ENCODE measurements at places on chromosomes 12 and 14.
A peak's percentile ranks its signal among the peaks of the same experiment; 100 is the strongest.

GRCh38 chr14:61575551-61576150 is 119.7 kb upstream of the HIF1A start:
- DNase-seq, result no peak

GRCh38 chr12:8493084-8493483 is 20.2 kb upstream of the CLEC4D start:
- DNase-seq, result no peak

DNA sequence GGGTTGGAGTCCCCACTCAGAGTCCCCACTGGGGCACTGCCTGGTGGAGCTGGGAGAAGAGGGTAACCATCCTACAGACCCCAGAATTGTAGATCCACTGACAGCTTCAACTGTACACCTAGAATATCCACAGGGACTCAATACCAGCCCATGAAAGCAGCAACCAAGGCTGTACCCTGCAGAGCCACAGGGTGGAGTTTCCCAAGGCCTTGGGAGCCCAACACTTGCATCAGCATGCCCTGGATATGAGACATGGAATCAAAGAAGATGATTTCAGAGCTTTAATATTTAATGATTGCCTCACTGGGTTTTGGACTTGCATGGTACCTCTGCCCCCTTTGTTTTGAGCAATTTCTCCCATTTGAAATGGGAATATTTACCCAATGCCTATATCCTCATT is 80.4 kb downstream of the RASSF9 start:
- no peak for DNase-seq

GRCh38 chr12:26668230-26668629 is 164.8 kb downstream of the ITPR2 start:
- DNase-seq, result no peak

- no peak for DNase-seq
Measured at GRCh38 chr12:84124211-84124610, 788.4 kb downstream of the SLC6A15 start.

DNA sequence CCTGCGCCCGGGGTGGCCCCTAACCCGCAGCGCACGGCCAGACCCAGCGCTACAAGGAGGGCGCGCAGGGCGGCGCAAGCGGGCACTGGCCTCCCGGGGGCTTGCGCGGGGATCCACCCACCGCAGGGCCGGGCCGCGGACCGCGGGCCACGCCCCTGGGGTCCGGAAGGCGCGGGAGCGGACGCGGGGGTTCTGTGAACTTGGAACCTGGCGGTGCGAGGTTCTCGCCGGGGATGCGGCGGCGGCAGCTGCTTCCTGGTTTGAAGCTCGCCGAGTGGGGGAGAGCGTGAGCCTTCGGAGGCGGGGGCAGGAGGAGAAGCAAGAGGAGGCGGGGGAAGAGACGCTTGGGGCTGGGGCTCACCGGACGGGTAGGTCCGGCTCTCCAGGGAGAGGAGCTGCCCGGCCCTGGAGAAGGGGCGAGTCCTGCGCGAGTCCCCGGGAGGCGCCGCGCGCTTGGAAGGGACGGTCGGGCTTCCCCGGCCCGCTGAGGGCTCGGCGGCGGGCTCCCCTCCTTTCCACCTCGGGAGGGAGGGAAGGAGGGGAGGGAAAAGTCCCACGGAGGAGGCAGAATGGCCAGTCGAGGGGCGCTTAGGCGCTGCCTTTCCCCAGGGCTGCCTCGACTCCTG is at the start of gene PRKCH:
Gene PRKCH (plus strand): TSS at position 195 of the 626 bp plus-strand sequence. CDS start 523 bp downstream, outside the sequence.
- peak; percentile 64 for DNase-seq

GRCh38 chr12:14545144-14546124 is 22.2 kb downstream of the PLBD1 start:
- no peak for DNase-seq

DNA sequence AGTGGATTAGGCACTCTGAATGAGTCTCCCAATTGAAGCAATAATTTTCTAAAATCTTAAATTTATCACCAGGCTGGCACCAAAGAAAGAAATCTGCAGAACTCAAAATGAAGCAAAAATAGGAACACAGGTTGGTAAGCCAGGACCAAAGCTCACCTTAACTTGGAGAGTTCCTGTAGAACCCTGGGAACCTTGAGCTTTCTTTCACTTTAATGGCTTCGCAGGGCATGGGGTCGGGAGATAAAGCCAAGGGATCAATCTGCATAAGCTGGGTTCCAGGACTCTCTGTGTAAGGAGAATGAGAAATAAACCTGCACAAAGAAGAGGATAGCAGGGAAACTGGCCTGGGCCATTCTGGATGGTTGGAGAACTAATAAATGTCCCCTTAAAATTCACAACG is 8.3 kb upstream of the VDR start:
- no peak for DNase-seq

GRCh38 chr14:21923820-21924219 is 250.2 kb upstream of the OR4E1 start:
- DNase-seq, result no peak

GRCh38 chr14:66601932-66602578 is 94.1 kb downstream of the GPHN start:
- DNase-seq, result no peak

DNA sequence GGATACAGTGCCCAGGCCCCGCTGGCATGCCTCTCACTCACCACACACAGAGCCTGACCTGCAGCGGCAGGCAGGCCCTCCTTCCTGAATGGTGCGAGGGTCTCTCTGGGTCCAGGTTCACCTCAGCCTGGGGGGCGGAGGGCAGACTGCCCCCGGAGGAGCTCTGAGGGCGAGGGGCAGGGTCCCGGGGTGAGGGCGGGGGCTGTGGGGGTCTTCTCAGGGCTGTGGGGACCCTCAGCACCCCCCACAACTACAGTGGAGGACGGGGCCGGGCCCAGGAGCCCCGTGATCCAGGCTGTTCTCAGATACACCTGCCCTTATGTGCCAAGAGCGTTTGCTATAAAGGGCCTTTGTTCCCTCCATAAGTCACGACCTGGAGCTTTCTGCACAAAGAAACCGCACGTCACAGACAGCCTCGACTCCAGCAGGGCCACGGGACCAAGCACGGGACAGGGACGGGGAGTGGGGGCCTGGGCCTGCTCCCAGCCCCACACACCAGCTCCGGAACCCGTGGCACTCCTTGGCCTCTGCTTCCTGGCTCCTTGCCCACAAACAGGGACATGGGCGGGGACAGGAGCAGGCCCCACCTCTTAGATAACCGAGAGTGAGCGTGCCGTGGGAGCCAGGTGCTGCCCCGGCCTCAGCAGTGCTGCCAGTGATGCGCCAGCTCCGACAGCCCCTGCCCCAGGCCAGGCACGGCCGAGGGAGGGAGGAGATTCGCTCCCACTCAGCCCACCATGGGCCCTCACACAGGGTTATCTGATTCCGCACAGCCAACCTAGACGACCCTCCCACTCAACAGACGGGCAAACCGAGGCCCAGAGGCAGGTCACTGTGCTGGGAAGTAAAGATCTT is 101.9 kb downstream of the RFLNA start:
- no peak for DNase-seq

DNA sequence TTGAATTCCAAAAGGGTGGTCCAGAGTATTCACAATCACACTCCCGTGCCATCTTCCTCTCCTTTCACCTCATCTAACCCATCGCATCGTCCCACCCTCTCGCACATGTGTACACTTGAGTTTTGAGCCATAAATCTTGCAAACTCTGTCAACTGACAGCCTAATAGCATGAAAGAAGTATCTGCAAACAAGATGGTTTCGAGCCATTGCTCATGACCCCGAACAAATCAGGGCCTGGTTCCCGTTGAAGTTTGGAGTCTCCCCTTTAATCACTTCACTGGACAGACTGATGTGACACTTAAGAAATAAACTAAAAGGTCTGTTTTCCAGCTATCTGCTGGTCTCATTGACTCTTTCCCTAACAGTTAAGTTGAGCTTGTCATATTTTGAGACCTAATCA is 223.6 kb upstream of the SOX5 start:
- DNase-seq, result no peak

GRCh38 chr12:106269150-106269771 is 21.4 kb upstream of the CKAP4 start:
- no peak for DNase-seq

GRCh38 chr14:39173198-39173597 is 1.9 kb upstream of the PNN start:
- no peak for DNase-seq

- DNase-seq, result no peak
Measured at GRCh38 chr12:70031046-70031445, 206.0 kb downstream of the MYRFL start.

- no peak for DNase-seq
Measured at GRCh38 chr12:65930114-65930828, 106.0 kb downstream of the HMGA2 start.

GRCh38 chr12:105358789-105359188 is 28.3 kb downstream of the C12orf75 start:
- no peak for DNase-seq

DNA sequence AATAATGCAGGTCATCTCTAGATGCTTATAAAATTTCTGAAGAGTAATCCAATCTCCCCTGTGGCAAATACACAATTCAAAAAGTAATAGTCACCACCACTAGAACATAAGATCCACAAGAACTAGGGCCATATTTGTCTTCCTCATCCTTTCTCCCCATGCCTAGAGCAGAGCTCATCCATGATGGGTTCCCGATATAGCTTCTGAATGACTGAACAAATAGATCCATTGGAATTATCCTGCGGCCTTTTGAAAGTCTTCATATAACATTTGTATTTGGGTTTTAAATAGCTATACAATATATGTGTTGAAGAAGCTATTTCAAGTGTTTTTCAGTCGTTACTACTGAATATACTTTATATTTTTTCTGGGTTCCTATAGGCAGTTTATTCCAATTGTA is 5.7 kb downstream of the DCN start:
- no peak for DNase-seq

- no peak for DNase-seq
Measured at GRCh38 chr14:71579331-71579730, 352.9 kb upstream of the RGS6 start.

DNA sequence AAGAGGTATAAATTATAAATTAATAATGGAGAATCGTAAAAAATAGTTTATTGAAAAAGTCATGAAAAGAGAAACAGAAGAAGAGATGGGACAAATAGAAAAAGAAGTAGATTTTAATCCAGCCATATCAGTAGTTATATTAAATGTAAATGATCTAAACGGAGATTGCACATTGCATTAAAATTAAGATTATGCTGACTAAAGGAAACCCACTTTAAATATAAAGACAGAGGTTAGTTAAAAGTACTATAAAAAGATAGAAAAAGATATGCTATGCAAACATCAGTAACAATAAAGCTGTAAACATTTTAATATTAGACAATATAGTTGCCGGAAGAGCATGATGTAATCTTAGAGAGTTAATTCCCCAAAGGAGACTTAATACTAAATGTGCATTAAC is 5.4 kb upstream of the MBIP start:
- no peak for DNase-seq

DNA sequence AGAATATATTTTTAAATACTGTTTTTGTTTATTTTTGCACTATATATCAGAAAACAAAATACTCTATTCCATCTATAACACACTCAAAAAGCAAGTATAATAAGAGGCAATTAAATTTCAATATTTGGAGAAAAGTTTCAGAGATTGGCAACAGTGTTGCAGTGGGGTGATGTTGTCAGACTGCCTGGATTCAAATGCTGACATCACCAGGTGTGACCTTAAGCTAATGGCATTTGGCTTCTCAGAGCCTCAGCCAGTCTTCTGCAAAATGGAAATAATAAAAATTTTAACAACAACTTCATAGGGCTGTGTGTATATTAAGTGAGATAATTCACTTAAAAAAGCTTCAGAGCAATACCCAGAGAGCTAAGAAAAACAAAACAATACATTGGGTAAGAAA is 74.7 kb downstream of the TMTC1 start:
- no peak for DNase-seq

GRCh38 chr14:34173916-34174315 is 223.0 kb upstream of the EGLN3 start:
- no peak for DNase-seq

DNA sequence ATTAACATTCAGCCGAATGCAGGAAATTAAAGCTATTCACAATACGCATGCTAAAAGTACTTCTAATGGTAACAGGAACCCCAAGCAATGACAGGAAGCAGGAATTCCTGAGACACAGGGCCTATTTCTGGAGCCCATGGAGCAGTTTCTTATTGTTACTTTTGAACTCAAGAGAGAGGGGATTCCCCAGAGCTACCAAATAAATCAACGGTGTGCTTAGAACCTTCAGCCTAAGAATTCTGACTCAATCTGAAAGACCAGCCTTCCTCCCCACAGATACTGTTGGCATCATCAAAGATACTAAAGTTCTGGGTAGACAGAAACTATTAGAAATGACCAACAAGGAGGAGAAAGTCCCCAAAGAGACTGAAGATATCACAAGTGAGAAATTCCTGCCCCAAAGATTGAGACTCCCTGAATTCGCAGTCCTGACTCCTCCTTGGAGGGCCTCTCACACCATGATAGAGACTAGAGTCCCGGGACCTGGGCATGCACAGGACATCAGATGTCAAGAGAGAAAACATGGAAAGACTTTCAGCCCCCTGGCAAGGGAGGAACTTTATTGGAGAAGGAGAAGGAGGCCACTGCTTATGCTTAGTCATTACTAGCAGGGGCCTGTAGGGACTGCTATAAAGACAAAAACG is 32.7 kb downstream of the RTRAF start:
- DNase-seq, result no peak

GRCh38 chr12:120139958-120140357 is 23.4 kb upstream of the RAB35 start:
- no peak for DNase-seq

- no peak for DNase-seq
Measured at GRCh38 chr12:59055204-59055860, 135.0 kb upstream of the LRIG3 start.

- DNase-seq, result no peak
Measured at GRCh38 chr14:37565550-37565949, 29.5 kb downstream of the FOXA1 start.

GRCh38 chr12:3122841-3123678 is 45.9 kb downstream of the TSPAN9 start:
- no peak for DNase-seq

DNA sequence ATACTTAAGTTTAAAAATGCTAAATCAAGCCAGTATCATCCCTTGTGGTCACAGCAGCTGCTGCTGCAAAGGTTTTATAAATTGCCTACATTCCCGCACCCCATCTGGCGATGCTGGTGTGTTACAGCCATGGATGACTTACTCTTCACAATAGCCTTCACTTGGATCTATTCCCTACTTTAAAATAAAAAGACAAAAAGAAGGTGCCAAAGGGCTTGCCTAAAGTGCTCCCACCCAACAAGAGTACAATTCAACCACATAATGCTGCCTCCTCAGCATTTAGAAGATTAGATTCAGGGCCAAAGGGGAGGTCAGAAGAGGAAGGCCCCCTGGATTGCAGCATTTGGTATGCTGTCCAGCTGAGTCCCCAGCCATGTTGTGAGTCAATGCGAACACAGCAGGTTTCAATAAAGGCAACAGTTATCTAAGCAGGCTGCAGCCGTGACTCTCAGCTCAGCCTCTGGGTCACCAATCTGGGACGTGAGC is 176.1 kb downstream of the DAD1 start:
- DNase-seq, result no peak
